ENCODE measurements at places on chromosomes 16 and 17. TPM values are rescaled to one million over a fixed set of nuclear protein-coding genes. Genes with fewer than 3 reads are reported as not detected.

The COQ7 gene
- 8.0 TPM for total RNA-seq

The PIGQ gene
- 20.7 TPM for total RNA-seq

DNA sequence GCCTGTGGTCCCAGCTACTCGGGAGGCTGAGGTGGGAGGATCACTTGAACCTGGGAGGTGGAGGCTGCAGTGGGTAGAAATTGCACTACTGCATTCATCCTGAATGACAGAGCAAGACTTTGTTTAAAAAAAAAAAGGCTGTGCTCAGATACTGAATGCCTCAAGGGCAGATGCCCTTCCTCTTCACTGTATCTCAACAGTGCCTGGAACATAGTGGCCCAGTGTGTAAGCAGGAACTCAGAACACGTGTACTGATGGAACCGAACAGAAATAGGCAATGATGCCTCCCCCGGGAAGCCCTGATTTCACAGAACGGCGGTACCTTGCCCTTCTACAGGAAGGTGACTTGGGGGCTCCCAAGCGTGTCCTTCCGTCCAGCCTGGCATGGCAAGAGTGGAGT lies 46.8 kb downstream of the PLXDC1 start:
- DNase-seq, result no peak

DNA sequence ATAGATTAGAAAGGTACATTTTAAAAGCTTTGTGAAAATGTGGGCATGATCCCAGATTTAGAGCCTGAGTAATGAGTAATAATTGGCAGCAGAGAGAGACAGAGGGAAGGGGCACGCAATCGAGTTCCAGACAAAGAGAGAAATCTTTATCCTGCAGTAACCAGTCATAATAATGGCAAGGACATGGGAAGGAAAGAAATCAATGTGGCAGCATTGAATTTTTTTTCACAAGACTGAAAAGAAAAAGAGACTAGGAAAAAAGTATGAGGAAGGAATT lies 790.8 kb upstream of the SOX9 start:
- peak; percentile 7 for DNase-seq

- DNase-seq, result no peak
Observed at GRCh38 chr17:58593123-58593522, 78.7 kb upstream of the MTMR4 start.

- peak; percentile 55 for DNase-seq
Observed at GRCh38 chr17:69714669-69715068, 300.2 kb downstream of the MAP2K6 start.

DNA sequence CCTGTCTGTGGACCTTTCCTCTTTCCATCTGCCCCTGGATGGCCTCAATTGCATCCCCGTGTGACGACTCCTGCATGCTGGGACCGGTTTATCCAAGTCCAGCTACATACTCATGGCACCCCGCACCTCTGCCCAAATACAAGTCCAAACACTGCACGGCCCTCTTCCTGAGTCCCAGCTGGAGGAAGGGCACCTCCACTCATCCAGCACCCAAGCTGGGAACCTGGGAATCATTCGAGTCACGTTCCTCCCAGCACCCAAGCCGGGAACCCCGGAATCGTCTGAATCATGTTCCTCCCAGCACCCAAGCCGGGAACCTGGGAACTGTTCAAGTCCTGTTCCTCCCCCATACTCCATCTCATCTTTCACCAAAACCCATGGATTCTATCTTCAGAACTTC lies 10.2 kb downstream of the TRARG1 start:
- DNase-seq, result no peak

- no peak for DNase-seq
Observed at GRCh38 chr16:1458977-1459341, 14.6 kb upstream of the CCDC154 start.

Data from fibroblast of the aortic adventitia (primary cell).